ENCODE measurements at places on chromosomes 12 and 14. TPM values are rescaled to one million over a fixed set of nuclear protein-coding genes. Genes with fewer than 3 reads are reported as not detected.

MYF5 gene
- total RNA-seq: not detected

IQSEC3 gene
- 1.3 TPM for total RNA-seq

KCNA5 gene
- 58.8 TPM for total RNA-seq

DENND5B gene
- 43.9 TPM for total RNA-seq

OR6C2 gene
- total RNA-seq: not detected

MGP gene
- total RNA-seq: 6,234 TPM

KRT79 gene
- not detected for total RNA-seq

SYT1 gene
- 1.3 TPM for total RNA-seq

NOPCHAP1 gene
- 3.5 TPM for total RNA-seq

CCDC175 gene
- 0.78 TPM for total RNA-seq

NDRG2 gene
- 139 TPM for total RNA-seq

OLR1 gene
- total RNA-seq: 1.4 TPM

- DNase-seq: no peak
Measured at GRCh38 chr14:68759017-68759560, 33.8 kb downstream of the ZFP36L1 start.

GRCh38 chr14:31843361-31844091 is 233.6 kb upstream of the ARHGAP5 start:
- no peak for DNase-seq

DNA sequence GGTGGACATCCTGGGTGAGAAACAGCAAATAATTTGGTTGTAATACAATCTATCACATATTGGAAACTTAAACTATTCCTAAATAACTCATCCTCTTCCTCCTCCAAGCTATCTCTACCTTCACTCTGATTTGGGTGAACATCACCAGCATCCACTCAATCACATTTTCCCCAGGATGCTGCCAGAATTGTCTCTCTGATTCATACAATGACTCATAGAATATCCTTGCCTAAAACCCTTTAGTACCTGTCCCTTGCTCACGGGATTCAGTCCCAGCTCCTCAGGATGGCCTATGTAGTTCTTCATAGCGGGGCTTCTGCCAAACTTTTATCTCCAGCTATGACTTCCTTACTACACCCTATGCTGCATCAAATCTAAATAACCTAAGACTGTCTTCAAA is 146.8 kb downstream of the EMP1 start:
- DNase-seq: no peak

GRCh38 chr12:104649921-104650320 is 193.2 kb downstream of the CHST11 start:
- no peak for DNase-seq

GRCh38 chr12:124861898-124862676 is 1.6 kb downstream of the SCARB1 start:
- no peak for DNase-seq

- DNase-seq: no peak
Measured at GRCh38 chr12:124720681-124721500, 142.8 kb downstream of the SCARB1 start.

GRCh38 chr14:76929927-76930326 is 98.6 kb downstream of the IRF2BPL start:
- no peak for DNase-seq

DNA sequence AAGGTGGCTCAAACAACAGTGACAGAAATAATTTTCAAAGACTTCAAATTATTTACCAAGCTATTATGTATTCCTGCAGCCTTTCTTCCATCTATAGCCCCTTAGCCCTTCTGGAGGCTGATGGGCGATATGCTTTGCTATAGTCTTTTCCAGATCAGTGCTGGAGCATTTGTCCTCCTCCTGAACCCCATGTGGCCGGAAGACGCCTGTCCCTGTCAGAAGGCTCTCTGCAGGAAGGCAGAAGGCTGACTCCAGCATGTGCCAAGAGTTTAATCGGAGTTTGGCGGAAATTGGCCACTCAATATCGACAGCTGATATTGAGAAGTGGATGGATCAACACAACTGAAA is 49.3 kb upstream of the MAX start:
- DNase-seq: no peak

GRCh38 chr12:52915637-52916036 is 10.8 kb upstream of the KRT8 start:
- DNase-seq: no peak

DNA sequence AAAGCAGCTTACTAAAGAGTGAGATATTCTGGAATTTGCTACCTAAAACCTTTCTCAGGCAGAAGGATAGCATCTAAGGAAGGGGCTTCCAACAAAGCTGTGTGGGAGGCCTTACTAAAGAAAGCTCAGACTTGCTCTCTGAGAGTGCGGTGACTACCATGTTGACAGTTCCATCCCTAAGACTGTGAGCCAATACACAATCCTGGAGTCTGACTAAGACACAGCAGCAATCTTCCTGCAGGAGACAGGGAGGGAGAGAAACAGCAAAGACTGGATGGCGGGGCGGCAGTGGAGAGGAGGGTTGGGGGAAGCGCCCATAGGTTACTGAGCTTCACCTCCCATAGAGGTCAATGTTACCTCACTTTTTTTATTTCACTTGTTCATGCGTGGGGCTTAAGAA is 70.9 kb downstream of the KITLG start:
- DNase-seq: no peak

- no peak for DNase-seq
Measured at GRCh38 chr12:68176257-68176656, 16.7 kb upstream of the IFNG start.

- no peak for DNase-seq
Measured at GRCh38 chr12:124338448-124338847, 43.6 kb downstream of the RFLNA start.

- peak; percentile 26 for DNase-seq
Measured at GRCh38 chr14:103206836-103207387, 83.7 kb downstream of the TNFAIP2 start.

DNA sequence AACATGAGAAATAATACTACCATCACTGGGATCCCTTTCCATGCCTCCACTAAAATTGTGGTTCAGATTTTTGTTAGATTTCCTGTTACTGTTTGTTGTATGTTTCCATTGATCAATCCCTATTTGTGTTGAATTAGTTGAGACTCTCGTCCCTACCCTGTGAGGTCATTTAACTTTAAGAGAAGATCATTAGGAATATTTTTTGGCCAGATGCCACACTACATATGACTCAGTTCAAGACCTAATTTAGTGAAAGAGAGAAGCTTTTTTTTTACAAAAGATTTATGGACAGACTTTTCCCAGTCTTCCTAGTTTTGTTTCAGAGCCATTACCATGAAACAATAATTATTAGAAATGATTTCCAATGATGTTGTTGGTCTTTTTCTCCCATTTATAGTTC is 35.5 kb downstream of the CPSF6 start:
- no peak for DNase-seq

DNA sequence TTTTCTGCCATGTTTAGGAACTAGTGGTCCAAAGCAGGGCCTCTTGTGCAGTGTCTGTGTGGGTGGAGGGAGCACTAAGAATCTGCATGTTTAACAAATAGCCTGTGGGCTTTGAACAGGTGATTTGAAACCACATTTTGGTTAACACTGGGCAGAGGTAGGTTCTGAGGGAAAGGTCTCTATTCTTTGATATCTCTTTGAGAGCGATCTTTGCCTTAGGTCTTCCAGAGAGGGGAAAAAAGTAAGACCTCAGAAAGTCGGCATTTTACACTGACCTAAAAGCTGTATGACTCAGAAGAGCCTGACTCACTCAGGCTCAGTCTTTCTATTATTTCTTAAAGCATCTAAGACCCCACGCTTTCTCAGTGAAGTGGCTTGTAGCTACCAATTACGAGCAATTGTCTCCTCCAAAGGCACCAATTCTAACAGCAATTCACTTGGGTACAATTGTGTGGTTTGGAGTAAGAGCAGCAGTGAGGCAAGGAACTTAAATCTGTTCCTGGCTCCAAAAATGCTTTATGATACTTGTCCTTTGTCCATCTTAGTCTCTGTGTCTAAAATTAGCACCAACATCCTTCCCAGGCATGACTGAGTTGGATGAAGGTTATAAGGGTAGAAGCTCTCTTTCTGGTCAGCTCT is 8.8 kb downstream of the EIF2B2 start:
- DNase-seq: no peak

DNA sequence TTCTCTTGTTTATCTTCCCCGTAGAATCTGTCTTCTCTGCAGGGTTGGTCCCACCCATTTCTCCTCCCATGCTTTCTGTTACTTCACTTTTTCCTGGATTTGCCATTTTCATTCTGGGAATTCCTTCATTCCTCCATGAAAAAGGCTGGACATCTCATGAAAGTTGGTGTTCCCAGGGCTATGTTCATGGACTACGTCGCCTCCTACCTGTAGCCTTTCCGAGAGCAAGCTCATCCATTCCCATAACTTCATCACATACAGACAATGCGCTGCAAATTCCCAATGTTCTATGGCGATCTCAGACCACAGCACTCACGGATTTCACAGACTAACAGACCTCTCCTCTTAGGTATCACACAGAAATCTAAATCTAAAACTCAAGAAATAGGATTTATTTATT is 217.1 kb downstream of the EXOC5 start:
- no peak for DNase-seq

DNA sequence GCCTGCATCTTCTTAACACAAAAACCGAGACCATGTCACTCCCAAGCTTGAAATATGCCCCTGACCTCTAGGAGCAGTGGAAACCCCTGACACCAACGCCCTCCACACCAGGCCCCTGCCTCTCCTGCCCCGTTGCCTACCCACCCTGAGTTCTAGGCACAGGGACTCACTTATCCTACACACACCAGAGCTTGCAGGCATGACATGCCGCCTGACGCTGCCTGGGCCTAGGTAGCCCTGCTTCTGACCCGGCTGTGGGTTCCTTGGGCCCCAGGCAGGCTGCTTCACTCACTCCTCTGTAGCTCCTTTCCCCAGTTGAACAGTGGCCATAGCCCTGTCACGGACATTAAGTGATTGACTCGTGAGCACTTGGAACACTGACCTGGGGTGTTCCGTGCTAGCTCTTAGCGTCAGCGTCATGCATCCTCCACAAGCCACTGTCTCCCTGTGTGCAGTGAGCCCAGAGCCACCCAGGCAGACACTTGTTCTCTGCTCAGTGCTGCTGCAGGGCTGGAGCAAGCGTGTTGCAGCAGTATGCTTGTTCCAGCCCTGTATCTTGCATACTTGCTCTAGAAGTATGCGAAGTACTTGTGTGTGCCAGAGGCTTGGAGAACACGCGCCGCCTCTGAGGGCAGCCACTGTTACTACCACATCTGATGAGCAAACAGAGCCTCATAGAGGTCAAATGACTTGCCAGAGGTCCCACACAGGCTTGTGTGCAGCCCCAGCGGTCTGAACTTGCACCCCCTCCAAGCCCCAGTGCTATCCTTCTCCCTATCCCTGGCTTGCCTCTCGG is 15.6 kb downstream of the OTUB2 start:
- no peak for DNase-seq

GRCh38 chr14:33432407-33433023 is 493.8 kb downstream of the NPAS3 start:
- DNase-seq: no peak

DNA sequence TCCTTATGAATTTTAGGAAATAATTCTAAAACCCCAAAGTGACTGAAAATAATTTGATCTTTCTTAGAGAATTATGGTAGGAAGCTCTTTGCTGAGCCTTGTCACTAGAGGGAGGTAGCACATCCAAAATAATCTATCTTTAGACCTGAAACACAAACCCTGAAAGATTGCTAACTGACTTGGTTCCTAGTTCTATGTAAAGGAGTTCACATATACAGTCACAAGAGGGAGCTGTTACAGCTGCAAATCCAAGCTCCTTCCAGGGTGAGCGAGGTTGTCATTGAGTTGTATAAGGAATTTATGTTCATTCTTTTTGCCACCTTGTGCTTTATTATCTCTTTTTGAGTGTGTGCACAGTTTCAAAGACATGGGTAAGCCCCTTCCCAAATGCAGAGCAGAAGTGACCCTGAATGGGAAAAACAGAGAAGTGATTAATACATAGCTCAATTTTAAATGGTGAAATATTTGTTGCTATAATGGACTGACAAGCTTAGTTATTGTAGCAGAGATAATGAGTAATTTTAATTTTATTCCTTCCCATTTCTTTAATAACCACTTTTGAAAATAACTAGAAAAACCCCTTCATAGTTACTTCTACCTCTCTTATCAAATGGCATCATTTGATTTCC is 387.9 kb downstream of the DAD1 start:
- DNase-seq: no peak

DNA sequence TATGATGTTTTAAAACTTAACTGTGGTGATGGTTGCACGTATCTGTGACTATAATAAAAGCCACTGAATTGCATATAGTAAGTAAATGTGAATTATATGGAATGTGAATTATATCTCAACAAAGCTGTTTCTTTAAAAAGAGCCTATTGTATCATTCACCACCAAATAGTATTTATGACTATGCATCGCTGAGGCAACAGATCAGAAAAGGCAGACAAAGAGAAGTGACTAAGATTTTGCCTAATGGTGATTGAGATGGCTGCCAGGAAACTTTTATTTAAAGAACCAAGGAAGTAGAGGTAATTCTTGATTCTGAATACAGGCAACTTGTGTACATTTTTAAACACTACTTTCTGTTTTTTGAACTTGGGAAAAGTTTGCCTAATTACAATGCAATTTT is 31.7 kb downstream of the DHRS7 start:
- no peak for DNase-seq

- DNase-seq: no peak
Measured at GRCh38 chr14:91396013-91396660, 21.5 kb downstream of the CCDC88C start.

- no peak for DNase-seq
Measured at GRCh38 chr12:2574355-2574935, 220.3 kb upstream of the FKBP4 start.

GRCh38 chr14:100441271-100441947 is 118.3 kb downstream of the SLC25A47 start:
- DNase-seq: no peak

DNA sequence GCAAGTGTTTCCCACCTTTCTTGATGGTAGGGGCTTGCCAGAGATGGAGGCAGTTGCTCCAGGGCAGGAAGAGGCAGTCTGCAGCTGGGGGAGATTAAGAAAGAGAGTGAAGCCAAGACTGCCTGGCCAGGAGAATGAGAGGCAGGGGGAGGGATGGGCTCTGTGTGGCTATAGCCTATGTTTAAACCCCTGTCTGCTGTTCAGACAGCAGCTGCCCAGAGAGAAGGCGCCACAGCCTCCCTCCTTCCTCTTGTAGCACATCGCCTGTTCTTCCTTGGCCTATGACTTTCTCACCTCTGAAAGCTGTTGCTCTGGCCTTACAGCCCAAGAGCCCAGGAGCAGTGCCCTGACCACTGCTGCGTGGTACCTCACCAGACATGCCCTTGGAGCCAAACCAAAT is 61.7 kb downstream of the EMP1 start:
- DNase-seq: no peak

DNA sequence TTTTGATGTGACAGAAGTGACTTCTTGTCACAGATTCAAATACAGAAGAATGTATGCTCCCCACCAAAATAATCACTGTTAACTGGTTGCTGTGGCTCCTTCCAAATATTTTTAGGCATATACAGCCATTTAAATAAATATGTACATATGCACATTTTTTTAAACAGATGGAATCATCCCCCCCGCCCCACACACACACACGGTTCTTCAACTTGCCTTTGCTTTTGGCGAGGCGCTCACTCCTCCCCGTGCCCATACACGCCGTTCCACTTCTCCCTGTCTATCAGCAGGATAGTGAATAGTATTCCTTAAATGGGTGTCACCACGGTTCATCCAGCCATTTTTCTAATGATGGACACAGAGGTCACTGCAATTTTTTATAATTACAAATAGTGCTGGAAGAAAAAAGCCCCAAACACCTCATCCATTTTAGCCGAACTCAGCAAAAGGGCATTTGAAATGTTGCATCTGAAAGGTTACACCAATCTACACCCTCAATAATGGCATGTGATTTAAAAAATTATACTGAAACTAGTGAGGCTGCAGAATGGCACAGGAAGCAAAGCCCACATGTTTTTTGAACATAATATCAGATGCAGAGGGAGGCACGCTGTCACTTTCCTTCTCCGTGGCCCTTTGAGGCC is 39.2 kb upstream of the MEG3 start:
- DNase-seq: no peak
